Tibial artery (tissue), 4 donors: ENCODE measurements at places on chromosomes 12 and 14.

DNA sequence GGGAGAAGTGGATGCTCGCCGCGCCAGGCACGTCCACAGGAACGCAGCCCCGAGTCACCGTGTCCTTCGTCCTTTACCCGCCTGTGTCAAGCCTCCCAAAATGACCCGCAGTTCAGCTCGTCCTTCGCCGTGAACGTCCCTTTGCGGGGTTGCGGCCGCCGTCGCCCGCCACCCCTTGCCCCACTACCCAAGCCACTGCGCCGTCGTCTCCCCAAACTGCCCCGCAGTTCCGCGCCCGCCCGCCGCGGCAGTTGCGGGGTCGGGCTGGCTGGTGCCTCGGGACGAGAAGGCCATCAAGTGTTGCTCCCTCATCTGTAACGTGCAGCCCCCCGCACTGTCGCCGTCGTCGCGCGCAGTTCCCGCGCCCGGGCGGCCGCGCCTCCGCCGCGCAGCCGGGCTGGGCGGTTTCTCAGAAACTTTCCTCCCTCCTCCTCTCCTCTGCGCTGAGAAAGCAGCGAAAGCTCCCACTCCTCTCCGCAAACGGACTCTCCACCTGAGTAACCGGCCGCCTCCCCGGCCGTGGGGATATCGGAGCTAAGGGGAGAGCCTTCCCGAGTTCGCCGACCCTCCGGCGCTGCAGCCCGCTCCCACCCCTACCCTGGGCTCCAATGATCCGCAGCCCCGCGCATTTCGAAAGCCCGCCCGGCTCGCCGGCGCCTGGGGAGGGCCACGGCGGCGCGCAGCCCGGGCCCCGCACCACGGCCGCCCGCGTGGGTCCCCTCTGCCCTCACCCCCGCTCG, 6.7 kb downstream of the CDKN1B start:
- peak; percentile 42 for DNase-seq

- DNase-seq: no peak
These were observed 204.3 kb downstream of the ASCL1 start for GRCh38 chr12:103161582-103162362.

DNA sequence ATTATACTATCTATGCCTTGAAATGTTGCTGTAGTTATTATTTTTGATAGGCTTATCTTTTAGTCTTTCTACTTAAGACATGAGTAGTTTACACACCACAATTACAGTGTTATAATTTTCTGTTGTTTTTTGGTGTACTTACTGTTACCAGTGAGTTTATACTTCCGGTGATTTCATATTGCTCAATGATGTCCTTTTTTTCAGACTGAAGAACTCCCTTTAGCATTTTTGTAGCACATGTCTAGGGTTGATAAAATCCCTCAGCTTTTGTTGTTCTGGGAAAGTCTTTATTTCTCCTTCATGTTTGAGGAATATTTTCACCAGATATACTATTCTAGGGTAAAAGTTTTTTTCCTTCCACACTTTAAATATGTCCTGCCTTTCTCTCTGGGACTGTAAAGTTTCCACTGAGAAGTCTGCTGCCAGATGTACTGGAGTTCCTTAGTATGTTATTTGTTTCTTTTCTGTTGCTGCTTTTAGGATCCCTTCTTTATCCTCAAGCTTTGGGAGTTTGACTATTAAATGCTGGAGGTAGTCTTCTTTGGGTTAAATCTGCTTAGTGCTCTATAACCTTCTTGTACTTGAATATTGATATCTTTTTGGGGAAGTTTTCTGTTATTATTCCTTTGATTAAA, 41.5 kb upstream of the FERMT2 start:
- no peak for DNase-seq

DNA sequence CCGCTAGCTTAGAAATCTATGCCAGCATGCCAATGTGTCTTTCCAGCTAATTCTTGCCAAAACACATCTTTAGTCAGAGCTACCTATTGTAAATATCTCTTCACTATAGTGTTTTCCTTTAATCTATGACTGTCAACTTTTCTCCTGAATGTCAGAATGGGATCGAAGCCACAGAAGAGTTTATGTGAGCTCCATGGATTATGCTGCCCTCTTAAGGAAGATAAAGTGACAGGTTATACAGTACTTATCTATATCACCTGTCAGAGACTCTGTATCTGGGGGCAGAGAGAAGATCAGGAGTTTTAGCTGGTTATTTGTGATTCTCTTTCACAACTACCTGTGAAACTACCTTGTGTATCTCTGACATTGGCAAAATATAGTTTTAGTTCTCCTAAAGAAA, 204.3 kb upstream of the SEL1L start:
- DNase-seq: no peak

DNA sequence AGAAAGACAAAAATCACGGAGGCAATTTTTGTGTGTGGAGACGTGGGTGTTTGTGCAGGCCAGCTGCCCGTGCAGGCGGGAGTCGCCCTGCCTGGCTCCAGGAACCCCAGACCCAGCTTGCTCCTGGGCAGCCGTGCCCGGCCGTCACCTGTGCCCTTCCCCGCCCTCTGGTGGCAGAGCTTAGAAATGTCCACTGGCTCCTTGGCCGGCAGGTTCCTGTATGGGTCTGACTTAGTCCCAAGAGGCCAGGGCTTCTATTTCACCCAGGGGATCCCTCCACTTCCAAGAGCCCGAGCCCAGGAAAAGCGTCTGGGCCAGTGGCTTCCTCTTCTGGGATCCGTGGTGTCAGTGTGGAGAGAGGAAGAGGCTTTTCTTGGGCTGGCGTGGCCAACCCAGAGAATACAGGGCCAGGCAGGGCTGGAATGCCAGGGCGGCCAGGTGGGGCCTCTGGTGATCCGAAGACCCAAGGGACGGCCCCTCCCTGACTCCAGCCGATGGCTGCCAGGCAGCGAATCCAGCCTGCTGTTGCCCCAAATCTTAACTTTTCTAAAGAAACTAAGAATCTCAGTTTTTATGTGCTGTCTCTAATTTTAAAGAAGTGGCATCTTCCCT, 120.9 kb downstream of the TMEM132C start:
- no peak for DNase-seq

GRCh38 chr12:116978791-116979508, 68.2 kb downstream of the FBXW8 start:
- no peak for DNase-seq

DNA sequence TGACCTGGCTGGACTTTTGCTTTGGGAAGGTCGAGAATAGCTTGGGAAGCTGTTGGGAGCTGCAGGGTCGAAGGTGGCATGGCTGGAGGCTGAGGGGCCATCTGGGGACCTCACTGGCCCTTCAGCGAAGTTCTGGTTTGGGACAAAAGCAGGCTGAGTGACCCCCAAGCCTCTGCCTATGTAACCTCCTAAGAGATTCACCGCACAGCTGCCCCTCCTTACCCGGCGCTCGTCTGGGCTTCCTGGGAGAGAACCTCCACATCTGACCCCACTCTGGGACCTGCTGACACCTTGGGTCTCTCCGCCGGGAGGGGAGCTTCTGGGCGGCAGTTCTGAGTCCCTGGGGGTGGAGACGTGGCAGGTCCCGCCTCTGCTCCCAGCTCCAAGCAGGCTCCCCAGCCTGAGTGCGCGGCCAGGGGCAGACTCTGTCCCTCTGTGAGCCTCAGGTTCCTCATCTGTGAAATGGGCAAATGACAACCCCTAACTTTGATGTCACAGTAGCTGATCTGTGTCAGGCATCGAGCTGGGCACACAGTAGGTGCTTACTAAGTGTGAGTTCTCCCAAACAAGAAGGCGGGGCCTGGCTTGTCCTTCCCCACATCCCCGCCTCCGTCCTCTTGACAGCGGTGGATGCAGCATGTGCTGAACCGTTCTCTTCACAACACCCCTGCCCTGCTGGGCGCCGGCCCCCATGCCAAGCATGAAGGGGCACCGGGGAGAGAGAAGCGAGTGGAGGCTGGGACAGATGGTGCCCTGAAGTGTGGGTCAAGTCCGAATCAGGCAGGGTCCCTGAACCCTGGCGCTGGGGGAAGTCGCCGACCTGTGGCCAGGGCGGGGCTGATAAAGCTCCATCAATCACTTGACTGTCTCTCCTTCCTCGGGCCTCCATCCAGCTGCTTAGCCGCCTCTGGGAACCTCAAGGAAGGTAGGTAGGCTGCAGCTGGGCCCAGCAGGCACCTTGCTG, 3.8 kb downstream of the EXOC3L4 start:
- no peak for DNase-seq

GRCh38 chr12:124087266-124088051, 114.4 kb downstream of the ZNF664 start:
- no peak for DNase-seq

DNA sequence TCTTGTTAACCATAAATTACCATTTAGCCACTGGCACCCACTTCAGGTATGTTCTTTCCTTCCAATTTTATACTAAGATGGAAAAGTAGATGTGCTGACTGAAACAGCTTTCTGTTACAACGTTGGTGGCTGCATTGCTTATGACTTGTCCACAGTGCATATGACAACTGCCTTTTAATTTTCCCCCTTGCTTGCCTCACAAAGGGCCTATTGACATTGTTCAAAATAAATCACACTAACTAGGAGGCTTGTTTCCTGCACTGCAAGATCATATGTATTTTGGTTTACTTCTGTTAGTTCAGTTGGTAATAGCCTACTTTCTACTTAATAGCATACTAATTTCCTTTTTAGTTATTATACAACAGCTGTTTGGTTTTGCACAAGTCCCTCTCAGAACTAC, 55.4 kb downstream of the SCAF11 start:
- DNase-seq: no peak

DNA sequence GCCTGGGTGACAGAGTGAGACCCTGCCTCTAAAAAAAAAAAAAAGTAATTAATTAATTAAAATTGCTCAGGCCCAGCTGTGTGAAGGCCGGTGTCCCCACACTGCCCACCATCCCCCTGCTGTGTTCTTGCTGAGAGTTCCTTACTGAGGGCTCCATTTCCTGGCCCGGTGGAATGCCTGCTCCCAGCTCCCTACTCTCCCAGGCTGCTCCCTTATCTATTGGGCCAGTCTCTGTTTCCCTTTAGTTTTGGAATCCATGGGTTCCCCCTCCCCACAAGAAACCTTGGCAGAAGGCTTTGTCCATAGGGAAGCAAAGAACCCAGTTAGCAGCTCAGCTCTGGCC, 19.0 kb downstream of the MLXIP start:
- DNase-seq: no peak

GRCh38 chr12:122966743-122967550, 684 bp upstream of the ABCB9 start:
- DNase-seq: no peak

- DNase-seq: no peak
These were observed 477.5 kb upstream of the CCDC196 start for GRCh38 chr14:66008631-66009030.

- no peak for DNase-seq
These were observed 10.9 kb downstream of the TCHP start for GRCh38 chr12:109910969-109911348.

GRCh38 chr12:100372853-100373640, 16.2 kb downstream of the SLC17A8 start:
- no peak for DNase-seq

- no peak for DNase-seq
These were observed 124.8 kb upstream of the NOS1 start for GRCh38 chr12:117485984-117486839.

- no peak for DNase-seq
These were observed 18.2 kb downstream of the ANG start for GRCh38 chr14:20706657-20707355.

GRCh38 chr14:56918849-56919574, 108.7 kb upstream of the OTX2 start:
- no peak for DNase-seq

- DNase-seq: no peak
These were observed 49.7 kb downstream of the FAM222A start for GRCh38 chr12:109763201-109763841.

DNA sequence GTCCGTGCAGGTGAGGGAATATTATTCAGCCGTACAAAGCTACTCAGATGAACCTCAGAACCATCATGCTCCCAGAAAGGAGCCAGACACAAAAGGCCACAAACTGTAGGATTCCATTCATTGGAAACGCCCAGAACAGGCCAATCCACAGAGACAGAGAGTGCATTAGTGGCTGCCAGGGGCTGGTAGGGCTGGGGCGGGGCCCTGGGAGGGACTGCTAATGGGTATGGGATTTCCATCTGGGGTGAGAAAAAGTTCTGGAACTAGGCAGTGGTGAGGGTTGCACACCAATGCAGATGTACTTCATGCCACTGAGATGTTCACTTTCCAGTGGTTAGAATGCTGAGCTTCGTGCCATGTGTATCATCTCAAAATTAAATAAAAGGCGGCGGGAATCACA, 101.1 kb downstream of the RFLNA start:
- DNase-seq: no peak
